Right lung (tissue), 10 donors: ENCODE measurements at places on chromosomes 12 and 14.

- no peak for DNase-seq
Measured at GRCh38 chr14:70735043-70735442, 74.3 kb downstream of the MAP3K9 start.

DNA sequence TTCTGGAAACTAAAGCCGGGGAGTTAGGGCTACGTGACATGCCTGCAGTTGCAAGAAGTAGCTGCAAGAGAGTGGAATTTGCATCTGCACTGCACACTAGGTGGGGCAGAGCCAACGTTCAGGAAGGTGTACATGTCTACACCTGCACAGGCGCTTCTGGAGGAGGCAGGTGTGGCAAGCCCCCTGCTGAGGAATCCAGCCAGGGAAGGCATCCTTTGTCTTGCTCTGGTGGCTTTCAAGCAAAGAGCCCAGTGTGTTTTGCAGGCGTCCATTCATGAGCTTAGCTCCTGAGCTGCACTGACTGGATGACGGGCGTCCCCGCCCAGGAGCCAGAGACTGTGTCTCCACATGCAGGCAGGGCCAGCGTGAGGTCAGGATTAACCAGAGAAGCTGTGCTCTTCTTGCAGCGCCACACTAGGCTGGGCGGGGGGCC lies 116.3 kb downstream of the ZFP36L1 start:
- no peak for DNase-seq

DNA sequence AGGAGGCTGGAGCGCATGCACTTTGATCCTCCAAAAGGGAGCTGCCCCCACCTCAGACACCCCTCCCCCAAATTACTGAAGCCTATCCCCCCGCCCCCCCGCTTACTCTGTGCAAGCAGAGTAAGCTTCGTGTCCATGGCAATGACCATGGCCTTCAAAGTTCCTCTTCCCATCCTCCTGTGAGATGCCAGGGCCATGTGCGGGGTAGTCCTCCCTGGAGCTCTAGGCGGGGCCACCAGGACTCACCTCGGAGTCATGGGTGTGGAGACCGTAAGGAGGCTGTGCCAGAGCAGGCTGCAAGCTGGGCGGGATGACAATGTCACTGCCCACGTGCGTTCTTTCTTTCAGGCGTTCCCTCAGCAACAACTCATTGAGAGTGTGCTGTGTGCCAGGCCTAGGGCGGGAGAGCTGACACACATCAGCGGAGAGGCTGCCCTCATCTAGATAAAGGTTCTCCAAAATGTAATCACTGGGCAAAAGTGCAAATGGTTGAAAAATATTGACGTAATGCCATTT lies 66.8 kb downstream of the C14orf132 start:
- DNase-seq: no peak

DNA sequence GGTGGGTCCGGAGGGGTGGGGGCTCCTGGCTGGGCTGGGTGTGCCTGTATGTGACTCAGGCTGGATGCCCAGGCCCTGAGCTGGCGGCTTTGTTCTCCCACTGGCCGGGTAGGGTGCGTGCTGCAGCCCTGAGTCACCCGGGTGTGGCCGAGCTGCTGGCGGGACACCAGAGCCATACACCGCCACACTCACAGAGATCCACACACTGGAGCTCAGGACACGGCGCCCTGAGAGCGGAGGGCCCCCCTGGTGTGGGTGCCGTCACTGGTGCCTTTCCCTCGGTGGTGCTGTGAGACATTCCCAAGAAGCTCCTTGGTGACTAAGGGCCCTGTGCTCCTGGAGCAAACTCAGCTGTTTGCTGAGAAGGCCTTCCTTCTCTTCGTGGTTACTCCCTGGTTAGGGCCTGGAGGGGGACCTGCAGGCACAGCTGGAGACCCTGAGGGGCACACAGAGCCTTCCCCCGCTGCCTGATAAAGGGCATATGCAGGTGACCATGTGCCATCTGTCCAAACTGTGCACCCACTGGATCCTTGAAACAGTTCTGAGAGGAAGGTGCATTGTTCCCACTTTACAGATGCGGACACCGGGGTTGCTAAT lies 44.3 kb downstream of the KRT80 start:
- DNase-seq: no peak

- no peak for DNase-seq
Measured at GRCh38 chr12:44381341-44381740, 494.8 kb downstream of the NELL2 start.
